ENCODE measurements at places on chromosomes 16 and 17. TPM values are rescaled to one million over a fixed set of nuclear protein-coding genes. Genes with fewer than 3 reads are reported as not detected.

Gene EVPLL
- not detected for total RNA-seq

Gene CD300LB
- total RNA-seq = not detected

Gene GCGR
- not detected for total RNA-seq

Gene TMEM238L
- not detected for total RNA-seq

Gene C16orf96
- 0.32 TPM for total RNA-seq

Gene CDK3
- total RNA-seq = 0.64 TPM

Gene KARS1
- 179 TPM for total RNA-seq

Gene ACTG1
- 405 TPM for total RNA-seq

Gene MT1G
- 1.7 TPM for total RNA-seq

Gene UBN1
- total RNA-seq = 25.7 TPM

Gene CHST4
- not detected for total RNA-seq

Gene MT1E
- total RNA-seq = 669 TPM

Gene FA2H
- not detected for total RNA-seq

Gene AIPL1
- not detected for total RNA-seq

Gene LDHD
- total RNA-seq = 66.6 TPM

Data from psoas muscle (tissue), 8 donors.